ENCODE measurements at places on chromosomes 7 and 10.
A peak's percentile ranks its signal among the peaks of the same experiment; 100 is the strongest.

GRCh38 chr10:47013507-47014154, 102.4 kb downstream of the PTPN20 start:
- DNase-seq = no peak

DNA sequence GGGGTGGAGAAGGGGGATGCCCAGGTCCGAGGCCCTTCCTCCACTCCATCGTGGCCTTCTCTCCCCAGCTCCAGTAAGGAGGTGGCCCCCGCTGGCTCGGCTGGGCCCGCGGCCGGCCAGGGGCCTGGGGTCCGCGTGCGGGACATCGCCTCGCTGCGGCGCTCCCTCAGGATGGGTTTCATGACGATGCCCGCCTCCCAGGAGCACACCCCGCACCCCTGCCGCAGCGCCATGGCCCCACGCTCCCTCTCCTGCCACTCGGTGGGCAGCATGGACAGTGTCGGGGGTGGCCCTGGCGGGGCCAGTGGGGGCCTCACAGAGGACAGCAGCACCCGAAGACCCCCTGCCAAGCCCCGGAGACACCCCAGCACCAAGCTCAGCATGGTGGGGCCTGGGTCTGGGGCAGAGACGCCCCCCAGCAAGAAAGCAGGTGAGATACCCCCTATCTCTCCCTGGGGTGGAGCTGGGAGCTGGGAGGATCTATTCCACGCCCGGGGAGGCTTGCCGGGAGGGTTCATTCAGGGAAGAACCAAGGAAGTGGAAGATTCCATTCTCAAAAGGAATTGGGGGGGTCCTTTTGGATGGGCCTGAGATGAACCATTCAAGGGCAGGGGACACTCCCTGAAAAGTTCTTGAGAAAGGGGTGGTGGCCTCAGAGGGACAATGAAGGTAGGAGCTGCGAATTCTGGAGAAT, 3.2 kb downstream of the NYAP1 start:
- DNase-seq = no peak

- DNase-seq = no peak
These were observed 39.6 kb downstream of the TET1 start for GRCh38 chr10:68599771-68600040.

DNA sequence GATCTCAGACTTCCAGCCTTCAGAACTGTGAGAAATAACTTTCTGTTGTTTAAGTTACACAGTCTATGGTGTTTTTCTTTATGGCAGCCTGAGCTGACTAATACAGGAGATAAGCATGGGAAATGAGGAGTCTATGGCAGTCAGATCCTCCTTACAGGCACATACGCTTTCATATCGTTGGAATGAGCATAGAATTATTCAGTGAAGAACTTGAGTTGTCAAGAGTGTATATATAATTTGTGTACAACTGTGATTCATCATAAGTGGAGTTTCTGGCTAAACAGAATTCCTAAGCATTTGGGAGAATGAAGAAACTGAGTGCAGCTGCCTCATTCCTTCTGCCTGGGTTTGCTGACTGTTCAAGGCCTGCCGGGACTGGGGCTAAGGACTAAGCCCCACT, 516.7 kb downstream of the ADRA2A start:
- no peak for DNase-seq

DNA sequence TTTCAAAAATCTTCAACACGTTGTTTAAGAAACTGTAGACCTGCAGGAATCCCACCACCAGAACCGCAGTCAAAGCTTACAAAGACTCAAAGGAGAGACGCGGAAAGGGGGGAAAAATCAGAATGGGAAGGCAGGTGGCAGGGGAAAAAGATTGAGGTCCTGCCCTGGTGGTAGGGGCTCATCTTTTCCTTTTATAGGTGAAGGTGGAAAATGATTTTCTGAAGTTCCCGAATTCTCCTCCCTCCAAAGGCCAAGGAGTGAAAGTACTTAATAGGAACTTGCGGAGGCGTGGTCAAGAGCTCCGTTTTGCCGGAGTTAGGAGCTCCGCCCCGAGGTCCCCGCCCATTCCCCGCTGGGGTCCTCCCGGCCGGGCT, 724 bp downstream of the BBIP1 start:
- DNase-seq = peak; percentile 64

GRCh38 chr10:109689785-109690184, 233.5 kb downstream of the XPNPEP1 start:
- DNase-seq = no peak

- DNase-seq = no peak
These were observed 126.9 kb upstream of the TBX20 start for GRCh38 chr7:35380739-35381224.

- no peak for DNase-seq
These were observed 156.3 kb upstream of the PRSS58 start for GRCh38 chr7:142414135-142414534.

DNA sequence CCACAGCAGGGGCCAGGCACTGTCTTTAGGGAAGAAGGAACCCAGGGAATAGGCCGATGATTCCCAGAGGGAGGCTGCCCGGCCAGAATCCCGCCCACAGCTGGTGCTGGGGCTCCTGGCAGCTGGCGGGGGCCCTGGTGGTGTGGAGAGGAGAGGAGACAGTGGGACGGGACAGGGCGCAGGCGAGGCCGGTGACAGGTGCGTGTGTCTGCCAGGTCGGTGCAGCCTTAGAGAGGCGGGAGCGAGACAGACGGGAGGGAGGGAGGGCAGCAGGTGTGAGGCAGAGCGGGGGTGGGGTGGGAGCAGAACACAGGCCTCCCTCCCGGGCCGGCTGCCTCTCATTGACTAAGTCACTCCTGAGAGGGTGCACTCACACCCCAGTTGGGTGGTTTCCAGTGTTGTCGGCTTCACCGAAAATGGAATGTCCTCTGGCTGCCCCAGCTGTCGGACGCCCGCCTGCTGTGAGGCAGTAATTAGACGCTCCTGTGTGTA, 55.2 kb downstream of the ELFN1 start:
- no peak for DNase-seq

DNA sequence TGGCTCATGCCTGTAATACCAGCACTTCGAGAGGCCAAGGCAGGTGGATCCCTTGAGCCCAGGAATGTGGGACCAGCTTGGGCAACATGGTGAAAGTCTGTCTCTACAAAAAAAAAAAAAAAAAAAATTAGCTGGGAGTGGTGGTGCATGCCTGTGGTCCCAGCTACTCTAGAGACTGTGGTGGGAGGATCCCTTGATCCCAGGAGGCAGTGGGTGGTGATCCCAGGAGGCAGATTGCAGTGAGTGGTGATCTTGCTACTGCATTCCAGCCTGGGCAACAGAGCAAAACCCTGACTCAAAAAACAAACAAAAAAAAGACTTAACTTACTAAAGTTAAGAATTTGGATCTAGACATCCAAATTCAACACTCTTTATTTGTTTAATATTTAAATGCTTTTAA, 10.2 kb upstream of the ADO start:
- no peak for DNase-seq

- DNase-seq = no peak
These were observed 121.0 kb upstream of the PPP2R2D start for GRCh38 chr10:131779661-131780394.

- DNase-seq = no peak
These were observed 12.0 kb downstream of the ZNF800 start for GRCh38 chr7:127380479-127380878.

DNA sequence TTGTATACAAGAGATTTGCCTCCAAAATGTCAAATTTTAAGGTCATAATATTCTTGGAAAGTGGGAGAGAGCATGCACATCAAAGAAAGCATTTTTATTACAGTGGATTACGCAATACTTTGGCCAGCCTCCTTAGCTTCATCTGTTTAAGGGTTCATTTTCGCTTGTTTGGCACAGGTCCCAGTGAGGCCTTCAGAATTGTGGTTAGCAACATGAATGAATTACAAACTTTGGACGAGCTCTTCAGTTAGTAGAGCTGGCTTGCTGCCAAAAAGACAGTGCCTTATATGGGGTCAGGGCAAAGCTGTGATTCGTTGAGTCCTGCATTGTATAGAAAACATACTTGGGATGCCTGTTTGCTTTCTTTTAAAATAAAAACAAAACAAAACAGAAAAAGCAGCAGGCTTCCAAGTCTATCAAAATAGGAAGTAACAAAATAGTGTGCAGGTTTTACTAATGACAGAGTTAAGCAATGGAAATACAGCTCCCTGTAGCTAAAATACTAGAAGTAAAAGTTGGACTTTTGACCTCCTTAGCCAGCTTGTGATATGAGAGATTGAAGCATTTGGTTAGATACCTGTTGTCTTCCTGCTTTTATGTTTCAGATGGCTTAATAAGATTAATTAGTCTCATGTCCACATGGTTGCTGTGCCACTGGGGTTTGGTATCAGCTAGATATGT, 190.8 kb downstream of the MLLT10 start:
- no peak for DNase-seq

DNA sequence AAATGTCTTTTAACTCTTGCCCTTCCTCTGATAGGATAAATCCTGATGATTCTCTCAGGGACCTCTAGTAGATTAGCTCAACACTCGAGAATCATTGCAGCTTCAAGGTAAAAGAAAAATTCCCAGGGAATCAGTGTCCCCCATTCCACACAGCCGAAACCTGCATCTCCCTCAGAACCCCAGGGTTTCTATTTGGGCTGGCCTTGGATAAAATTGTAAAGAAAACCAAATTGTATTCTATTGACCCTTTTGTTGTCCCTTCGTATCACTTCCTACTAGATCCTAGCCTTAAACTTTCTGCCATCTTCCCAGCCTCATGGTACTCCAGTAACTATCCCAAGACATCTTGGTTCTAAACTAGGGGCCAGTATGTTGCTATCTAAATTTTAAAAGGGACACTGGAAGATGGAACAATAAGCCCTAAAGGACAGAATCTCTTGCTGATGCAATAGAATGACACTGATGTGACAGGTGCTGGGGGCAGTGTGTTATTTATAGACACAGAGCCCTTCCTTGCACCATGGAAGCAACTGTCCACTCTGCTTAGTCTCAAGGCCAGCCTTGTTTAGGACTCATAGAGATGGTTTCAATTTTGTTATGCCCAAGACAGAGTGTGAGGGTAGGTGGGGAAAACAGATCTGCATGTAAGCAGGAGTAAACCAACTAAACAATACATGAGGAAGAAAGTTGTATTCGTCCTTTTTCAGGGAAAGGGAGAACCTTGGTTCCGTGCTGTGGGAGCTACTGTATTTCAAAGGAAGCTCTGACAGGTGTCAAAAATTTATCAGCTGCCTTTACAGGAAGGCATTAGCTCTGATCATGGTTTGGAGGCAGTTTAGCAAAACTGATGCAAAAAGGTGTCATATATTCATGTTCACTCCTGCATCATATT, 7.6 kb downstream of the ASB15 start:
- no peak for DNase-seq

GRCh38 chr7:36263095-36263484, 110.0 kb downstream of the EEPD1 start:
- no peak for DNase-seq

GRCh38 chr7:40621592-40621998, 486.8 kb downstream of the SUGCT start:
- DNase-seq = no peak

DNA sequence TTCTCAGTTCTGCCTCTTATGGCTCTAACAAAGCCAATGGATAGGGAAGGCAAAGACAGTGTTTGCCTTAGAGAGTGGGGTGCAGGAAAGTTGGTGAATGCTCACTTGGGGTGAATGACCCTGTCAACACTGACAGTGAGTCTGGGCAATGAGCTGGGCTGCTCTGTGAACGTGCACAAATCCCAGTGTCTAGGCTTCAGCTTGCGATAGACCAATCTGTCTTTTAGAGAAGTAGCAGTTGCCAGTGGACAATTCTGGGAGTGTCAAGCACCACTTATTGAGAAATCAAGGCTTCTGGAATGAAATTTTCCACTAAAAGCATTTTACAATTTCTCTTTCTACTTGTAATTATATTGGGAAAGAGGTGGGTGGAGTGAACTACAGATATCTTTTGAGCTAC, 141.4 kb downstream of the HERPUD2 start:
- DNase-seq = no peak

- DNase-seq = no peak
These were observed 66.5 kb downstream of the VWA2 start for GRCh38 chr10:114305521-114305925.

DNA sequence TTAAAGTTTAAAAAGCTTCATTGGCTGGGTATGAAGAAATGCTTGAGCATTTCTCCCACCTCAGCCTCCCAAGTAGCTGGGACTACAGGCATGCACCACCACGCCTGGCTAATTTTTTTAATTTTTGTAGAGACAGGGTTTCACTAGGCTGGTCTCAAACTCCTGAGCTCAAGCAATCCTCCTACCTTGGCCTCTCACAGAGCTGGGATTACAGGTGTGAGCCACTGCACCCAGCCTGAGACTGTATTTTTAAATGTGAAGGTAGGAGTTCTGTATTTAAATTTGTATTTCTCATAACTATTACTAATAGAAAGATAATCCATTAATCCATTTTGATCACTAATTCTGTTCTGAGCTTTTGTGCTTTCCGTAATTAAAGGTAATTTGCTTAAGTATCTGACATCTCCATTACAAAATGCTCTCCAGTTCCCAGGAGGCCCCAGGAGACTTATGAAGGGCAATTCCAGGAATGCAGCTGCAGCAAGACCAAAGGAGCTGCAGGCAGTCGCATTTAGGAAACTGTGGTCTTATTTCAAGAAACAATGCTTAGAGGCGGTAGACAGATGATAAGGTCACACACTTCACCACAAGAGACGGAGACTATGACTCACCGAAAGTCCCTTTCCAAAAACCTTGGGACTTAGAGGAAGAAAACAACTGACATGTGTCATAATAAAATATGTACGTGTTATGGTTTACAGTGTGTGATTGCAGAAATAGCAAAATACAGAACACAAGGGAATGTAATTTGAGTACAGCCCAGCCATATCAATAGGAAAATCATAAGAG, 23.3 kb downstream of the YAE1 start:
- no peak for DNase-seq

DNA sequence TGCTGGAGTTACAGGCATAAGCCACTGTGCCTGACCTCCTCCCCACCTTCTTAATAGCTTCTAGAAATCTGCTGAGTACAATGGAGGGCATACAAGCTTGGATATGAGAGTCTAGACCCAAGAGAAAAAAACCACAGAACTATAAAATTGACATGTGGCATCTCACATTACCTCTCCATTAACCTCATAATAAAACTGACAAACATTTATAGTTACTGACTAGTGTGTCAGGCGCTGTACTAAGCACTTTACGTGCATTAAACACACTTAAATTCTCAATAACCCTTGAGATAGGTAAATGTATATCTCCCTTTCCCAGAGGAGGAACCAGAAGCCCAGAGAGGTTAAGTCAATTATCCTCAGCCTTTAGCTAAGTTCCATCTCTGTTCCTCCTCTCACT, 300.5 kb upstream of the MYO3A start:
- DNase-seq = no peak

DNA sequence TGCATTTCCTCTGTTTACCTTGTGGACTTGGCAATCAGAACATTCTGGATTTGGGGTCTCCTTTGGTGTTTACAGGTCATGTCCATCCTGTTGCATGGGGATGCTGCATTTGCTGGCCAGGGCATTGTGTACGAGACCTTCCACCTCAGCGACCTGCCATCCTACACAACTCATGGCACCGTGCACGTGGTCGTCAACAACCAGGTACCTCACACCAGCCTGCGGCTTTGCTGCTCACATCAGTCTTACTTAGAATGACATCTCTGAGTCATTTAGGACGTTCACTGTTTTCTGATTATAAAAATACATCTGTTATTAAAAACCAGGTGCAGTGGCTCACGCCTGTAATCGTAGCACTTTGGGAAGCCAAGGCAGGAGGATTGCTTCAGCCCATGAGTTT, 67.0 kb upstream of the ZMIZ2 start:
- DNase-seq = no peak
